ENCODE measurements at places on chromosomes 11 and 22. TPM values are rescaled to one million over a fixed set of nuclear protein-coding genes. Genes with fewer than 3 reads are reported as not detected.

GRCh38 chr22:41485033-41485432 lies 16.1 kb downstream of the ACO2 start:
- DNase-seq, result no peak

DNA sequence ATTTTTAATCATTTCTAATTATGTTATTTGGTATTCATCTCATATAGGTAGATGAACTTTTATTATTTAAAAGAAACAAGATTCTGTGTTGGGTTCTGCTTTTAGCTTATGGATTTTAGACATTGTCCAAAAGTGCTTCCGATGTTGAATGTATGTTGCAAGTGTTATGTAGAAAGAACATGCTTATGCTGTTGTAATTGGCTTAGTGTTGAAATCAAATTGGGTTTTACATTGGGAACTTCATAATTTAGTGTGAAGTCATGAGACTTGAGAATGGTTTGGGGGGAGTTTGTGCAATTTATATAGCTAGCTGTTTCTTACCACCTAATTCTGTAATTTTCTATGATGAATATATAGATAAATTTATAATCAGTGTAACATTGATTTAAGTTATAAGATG lies 3.6 kb downstream of the MTMR3 start:
- DNase-seq, result no peak

Gene CRELD2
- total RNA-seq, result 43.8 TPM

DNA sequence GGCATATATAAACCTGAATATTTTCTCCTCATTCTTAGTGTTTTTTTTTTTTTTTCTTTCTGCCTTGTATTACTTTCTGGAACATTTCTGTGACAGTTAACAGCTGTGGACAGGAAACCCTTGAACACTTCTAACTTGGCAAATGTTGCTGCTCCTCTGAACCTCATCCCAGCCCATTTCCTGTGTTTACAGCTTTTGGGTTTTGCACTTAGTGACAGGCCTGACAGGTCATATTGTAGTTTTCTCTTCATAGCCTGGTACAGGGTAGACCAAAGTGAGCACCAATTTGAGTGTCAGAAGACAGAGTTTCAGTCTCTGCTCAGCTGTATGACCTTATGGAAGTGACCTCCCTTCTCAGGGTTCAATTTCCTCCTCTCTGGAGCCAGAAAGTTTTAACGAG lies 91.6 kb downstream of the STIM1 start:
- DNase-seq, result no peak

DNA sequence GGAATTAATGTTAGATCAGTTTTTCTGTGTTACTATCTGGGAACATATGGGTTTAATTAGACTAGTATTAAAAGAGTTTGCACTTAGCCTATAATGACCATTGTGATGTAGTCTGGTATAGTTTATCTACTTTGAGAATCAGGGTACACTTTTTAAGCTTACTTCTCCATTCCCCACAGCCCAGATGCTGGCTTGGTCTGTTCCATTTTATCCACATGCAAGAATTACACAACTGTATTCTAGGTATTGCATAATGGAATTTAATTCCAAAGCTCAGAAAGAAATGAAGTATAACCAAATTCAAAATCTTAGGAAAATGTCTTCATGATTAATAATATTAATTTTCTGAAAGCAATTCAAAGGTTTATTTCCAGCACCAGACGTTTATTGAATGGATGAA lies 122.2 kb upstream of the PDGFD start:
- no peak for DNase-seq

Gene OR6T1
- total RNA-seq, result not detected

DNA sequence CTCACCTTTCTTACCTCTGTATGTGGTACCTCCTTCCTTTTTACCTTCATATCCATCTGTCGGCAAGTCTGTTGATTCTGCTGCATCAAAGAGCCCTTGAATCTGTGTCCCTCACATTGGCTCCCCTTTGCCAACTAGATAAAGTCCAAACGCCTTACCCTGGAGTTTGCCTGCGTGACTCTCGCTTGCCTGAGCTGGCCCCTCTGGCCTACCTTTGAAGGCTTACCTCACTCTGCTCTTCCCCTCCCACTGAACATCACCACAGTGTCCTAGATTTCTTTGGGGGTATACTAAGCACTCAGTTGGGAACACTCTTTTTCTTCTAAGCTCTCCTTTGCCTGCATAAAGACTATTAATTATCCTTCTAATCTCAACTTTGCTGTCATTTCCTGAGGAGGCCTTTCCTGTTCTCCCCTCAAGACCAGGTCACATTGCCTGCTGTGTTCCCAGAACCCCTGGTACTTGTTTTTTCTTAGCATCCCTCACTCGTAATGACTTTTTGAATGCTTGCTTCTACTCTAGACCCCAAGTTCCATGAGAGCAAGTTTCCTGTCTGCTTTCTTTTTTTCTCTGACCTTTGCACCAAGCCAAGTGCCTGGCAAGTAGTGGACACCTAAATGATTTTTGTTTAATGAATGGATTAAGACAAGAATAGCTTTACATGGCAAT lies 67.8 kb upstream of the ADORA2A start:
- DNase-seq, result no peak

Gene MRGPRE
- total RNA-seq, result not detected

DNA sequence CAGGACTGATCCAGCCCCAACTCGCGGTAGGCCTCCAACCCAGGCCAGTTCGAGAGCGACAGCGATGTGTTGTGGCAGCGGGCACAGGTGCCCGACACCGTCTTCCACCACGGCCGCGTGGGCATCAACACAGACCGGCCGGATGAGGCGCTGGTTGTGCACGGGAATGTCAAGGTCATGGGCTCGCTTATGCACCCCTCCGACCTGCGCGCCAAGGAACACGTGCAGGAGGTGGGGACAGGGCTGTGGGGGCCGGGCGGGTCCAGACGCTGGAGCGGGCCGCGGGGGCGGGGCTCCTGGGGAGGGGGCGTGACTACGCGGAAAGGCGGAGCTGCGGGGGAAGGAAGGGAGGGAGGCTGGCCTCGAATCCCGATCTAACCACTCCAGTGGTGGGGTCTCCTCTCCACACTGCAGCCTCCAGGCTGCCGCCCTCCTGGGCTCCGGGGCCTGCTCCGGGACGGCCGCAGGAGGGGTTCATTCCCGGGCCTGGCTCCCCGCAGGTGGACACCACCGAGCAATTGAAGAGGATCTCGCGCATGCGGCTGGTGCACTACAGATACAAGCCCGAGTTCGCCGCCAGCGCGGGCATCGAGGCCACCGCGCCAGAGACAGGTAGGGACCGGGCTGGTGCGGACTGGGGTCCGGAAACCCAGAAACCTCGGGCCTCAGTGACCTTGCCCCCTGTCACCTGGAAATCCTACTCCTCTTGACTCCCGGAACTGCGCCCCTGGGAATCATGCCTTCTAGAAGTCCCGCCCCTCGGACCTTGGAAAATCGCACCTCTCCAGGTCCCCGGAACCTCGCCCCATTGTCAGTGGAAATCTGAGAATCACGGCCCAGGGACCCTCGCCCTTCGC lies 14.9 kb downstream of the TMEM258 start:
- DNase-seq, result no peak

Gene MRPL17
- total RNA-seq, result 47.2 TPM

- DNase-seq, result no peak
Observed at GRCh38 chr11:126152586-126152985, 58.9 kb downstream of the RPUSD4 start.

Gene NXPE4
- total RNA-seq, result not detected

DNA sequence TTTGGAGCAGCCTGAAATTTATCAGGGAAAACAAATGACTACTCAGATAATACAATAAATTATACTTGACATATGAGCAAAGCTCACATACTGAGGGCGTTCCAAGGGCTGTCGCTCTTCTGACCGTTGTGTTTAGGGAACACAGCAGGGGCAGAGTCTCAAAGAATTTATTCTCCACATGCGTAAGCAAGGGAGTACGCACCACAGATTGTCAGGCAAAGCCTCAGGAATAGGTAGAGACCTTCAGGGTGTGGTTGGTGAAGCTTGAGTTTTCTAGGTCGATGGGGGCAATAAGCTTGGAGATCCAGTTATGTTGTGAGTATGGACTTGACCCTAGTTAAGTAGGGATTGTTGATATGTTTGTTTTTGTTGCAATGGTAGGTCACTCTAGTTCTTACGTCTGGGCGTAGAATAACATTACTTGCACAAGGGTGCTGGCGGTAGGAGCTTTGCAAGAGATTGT lies 830 bp downstream of the ACAT1 start:
- DNase-seq, result no peak

DNA sequence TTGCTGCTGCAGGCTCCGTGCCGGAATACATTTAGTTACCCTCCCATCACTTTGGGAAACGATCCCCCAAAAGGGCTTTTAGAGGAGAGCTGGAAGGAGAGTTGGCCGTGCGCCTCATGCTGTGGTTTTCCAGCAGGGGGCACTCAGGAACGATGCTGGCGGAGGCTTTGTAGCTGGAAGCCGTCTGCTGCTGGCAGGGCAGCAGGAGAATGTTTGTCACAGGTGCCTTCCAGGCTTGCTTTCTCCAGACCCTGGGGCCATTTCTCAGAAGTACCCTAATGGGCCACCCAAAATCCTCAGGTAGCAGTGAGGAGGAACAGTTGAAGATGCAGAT lies 30.0 kb upstream of the CABP7 start:
- peak; percentile 73 for DNase-seq

Gene TRIM64C
- not detected for total RNA-seq

DNA sequence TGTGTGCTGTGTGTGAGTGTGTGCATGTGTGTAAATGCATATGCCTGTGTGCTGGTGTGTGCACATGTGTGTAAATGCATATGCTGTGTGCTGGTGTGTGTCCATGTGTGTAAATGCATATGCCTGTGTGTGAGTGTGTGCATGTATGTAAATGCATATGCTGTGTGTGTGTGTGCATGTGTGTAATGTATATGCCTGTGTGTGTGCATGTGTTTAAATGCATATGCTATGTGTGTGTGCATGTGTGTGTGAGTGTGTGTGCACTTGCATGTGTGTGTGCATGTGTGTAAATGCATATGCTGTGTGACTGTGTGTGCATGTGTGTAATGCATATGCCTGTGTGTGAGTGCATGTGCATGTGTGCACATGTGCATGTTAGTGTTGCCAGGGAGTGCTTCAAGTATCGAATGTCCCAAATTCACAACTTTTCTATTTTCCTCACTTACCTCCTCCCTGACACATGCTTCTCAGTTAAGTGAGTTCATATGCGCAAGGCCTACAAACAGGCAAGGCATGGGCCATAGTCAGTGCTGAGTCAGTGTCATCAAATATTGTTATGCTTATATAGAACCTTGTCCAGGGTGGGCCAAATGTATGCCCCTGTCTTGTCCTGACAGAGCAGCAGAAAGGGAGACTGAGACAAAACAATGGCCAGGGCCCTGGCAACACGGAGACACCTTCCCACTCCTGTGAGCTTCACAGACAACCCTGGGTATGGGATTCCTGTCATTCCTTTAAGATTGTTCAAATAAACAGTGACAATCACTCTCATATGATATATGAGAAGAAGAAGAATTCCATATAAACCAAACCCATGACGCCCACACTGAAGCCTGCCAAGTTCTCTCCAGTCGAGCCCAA lies 38.6 kb downstream of the GGTLC2 start:
- no peak for DNase-seq

Gene KDELR3
- 5.3 TPM for total RNA-seq

DNA sequence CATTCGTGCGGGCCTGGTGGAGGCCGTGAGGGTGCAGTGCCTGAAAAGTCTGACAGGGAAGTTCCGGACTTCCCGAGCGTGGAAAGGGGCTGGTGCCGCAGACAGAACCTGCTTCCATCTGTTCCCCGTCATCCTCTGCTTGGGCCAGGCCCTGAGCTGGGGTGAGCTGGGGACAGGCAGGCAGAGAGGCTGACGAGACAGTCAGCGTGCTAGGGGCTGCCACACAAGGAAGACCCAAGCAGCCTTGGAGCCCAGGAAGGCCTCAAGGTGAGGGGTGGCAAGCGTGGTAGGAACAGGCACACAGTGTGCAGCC lies 25.5 kb downstream of the NADSYN1 start:
- DNase-seq, result no peak

DNA sequence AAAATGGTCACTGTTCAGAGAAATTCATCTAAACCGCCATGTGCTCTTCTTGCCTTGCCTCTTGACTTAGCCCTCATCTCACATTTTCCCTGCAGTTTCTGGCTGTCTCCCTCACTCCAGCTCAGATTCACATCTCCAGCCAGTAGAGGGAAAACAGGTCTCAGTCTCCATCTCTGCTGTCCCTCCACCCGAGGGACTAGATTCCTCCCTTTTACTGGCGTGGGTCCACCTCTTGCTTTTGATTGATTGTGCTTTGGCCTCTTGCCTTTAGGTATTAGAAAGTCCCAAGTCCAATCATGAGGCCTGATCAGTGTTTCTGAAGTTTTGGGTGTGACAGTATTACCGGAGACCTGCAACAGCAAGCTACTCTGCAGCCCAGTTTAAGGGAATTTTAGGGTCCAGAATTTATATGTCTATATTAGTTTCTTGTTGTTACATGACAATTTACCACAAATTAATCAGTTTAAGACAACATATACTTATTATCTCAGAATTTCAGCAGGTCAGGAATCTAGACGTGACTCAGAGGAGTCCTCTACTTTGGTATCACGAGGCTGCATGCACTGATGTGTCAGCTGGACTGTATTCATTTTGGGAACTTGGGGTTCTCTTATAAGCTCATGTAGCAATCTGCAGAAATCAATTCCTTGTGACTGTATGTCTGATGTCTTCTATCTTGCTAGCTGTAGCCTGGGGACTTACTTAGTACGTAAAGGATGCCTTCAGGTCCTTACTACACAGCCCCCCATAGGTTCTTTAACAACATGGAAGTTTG lies 805.2 kb upstream of the CCDC90B start:
- DNase-seq, result no peak

DNA sequence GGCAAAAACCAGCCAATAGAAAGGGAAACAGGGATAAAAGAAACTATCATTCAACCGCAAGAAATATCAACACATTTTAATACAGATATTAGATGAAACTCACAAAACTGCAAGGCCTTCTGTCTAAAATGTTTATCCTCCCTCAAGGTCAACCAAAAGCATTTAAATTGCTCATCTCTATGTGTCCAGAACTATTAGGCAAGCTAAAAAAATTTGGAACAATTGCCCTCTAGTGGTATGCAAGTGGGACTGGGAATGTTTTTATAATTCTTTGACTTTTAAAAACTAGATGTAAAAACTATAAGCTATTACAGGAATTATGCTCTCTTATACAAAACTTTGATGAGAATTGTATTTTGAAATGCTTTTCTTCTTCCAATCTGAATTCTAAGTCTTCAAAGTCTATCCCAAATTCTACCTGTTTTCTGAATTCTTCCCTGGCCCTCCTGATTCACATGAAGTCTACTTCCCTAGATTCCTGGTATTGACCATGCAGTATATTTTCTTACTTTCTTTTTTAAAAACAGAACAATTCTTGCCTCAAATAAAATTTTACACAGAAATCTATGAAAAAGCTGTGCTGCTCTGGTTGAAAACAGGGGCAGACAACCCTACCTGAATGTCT lies 4.9 kb downstream of the CWC15 start:
- DNase-seq, result no peak

Data from neural crest cell (in vitro differentiated cells).